ENCODE measurements at places on chromosomes 3 and 15.

GRCh38 chr3:130395916-130396315 is 50.4 kb downstream of the COL6A5 start:
- DNase-seq = no peak

DNA sequence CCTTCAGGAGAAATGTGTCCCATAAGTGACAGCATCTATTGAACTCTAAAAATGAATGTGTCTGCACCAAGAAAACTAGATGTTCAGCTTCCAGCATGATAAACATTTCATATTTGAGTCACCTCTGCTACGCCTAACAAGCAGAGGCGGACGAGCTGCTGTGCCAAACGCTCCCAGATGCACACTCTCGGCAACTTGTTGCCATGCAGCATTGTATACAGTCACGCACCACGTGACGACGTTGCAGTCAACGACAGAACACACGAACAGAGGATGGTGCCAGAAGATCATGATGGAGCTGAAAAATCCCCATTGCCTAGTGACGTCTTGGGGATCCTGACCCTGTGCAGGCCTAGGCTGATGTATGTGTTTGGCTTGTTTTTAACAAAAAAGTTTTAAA is 137.5 kb downstream of the XXYLT1 start:
- peak; percentile 55 for DNase-seq

DNA sequence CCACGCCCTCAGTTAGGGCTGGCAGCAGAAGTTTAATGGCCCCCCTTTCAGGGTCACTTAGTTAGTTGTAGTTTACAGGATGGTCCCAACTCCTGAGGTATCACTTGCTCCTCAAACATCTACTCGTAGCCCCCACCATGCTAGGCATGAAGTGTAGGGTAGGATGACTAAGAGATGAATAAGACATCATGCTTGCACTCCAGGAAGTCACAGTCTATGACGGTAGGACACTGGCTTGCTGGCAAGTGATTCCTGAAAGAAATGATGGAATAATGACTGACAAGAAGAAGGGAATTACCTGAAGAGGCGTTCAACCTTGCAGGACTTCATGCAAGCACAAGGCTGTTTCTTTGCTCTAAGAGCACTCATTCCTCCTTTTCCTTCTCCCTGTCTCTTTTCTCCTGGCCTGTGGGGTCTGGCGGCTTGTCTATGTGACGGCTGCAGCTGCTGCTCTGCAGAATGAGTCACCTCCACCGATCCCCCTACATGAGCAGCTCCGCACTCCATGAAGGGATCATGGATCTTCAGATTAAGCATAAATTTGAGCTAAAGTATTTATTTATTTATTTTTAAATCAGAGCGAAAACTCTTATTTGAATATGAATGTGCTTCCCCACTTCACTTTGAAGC is 82.9 kb upstream of the BOC start:
- no peak for DNase-seq

GRCh38 chr3:126859415-126860246 is 123.3 kb upstream of the PLXNA1 start:
- no peak for DNase-seq

DNA sequence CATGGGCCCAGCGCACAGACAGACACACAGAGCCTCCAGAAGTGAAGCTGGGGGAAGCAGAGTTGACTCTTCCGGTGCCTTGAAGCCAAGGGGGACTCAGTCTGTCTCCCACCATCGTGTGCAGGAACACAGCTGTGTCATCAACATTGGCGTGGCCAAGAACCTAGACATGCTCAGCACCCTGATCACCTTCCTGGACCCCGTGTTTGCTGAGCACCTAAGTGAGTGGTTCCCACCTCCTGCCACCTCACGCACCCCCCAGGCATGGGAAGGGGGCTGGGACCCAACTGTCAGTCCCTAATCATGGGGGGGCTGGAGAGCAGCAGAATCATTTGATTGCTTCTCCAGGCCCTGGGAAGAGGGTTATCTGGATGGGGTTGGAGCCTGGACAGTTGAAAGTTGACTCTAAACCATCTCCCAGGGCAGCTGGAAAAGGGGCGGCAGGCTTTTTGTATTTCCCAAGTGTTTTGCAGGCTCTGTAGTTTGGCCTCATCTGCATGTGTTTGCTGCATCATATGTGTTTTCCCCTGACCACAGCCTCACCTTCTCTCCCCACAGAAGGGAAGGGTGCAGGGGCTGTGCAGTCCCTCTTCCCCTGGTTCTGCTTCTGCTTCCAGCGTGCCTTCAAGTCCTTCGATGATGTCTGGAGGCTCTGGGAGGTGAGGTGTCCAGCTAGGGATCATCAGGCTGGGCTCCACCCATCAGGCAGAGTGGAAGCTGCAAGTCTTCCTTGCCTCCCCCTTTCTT is 12.8 kb downstream of the TBC1D21 start:
- no peak for DNase-seq

DNA sequence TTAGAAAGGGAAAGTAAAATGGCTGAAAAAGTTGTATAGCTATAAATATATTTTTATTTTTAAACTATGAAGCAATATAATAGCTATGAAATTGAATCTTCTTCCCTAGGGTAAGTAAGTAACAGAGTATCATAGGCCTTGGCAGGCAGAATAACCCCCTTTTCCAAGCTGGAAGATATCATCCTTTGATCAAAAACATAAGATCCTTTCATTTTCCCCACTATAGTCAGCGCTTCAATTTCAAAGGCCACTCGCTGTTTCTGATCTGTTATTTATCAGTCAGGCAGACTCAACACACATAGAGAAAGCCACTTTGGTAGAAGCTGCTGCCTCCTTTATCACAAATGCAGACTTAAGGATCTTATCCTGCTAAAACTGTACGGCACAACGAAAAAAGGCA is 74.0 kb upstream of the UBE2E2 start:
- DNase-seq = no peak

GRCh38 chr3:115245438-115245837 is 98.3 kb upstream of the ZBTB20 start:
- DNase-seq = no peak

GRCh38 chr15:100770661-100771584 is 108.7 kb upstream of the ALDH1A3 start:
- DNase-seq = no peak

GRCh38 chr3:35223632-35224394 is 415.5 kb upstream of the ARPP21 start:
- no peak for DNase-seq

GRCh38 chr3:18660059-18660458 is 234.9 kb upstream of the SATB1 start:
- DNase-seq = no peak

GRCh38 chr3:65583188-65583587 is 455.5 kb downstream of the MAGI1 start:
- DNase-seq = no peak

GRCh38 chr15:60591496-60592370 is 112.8 kb upstream of the ICE2 start:
- DNase-seq = peak; percentile 60

- DNase-seq = no peak
Measured at GRCh38 chr3:41120460-41120859, 78.8 kb upstream of the CTNNB1 start.

DNA sequence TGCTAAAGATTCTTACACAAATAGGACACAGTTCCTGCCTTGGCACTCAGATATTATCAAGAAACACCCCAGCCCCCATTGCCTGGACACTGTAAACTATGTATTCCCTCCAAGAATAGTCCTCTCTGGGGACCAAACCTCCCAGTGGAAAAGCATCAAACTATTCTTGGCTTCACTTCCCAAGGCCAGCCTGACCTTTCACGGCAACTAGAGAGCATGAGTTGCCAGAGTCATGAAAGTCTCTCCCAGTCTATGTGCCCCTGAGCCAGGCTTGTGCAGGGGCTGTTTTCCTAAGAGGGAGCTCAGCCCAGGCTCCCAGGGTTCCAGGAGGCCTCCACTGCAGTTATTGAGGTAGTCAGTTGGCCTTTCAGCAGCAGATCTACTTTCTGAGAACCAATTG is 251.9 kb upstream of the TGFBR2 start:
- no peak for DNase-seq

DNA sequence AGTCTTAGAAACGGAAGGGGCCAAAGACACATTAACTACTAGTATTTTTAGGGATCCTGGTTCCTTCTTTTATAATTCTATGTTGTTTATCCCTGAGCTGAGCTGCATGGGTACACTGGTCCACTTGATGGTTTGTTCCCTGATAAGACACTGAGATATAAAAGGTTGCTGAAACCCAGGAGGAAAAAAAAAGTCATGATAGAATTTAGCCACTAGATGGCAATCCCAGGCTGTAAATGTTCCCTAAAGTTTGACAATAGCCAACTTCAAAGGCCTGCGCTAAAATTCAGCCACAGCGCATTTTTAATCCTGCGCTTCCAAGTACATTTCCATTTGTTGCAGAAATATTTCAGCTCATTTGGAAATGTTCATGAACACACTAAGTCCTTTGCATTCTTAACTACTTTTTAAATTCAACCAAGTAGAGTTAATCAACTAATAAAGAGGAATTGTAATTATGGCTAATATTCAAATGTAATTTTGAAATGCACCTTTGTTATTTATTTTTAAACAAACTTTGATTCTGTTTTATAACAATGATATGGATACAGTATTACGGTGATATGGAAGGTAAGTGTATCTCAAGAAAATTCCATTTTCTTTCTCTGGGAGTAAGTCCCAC is 249.3 kb upstream of the FEZF2 start:
- no peak for DNase-seq

- no peak for DNase-seq
Measured at GRCh38 chr3:111807826-111808225, 51.2 kb upstream of the PHLDB2 start.

- DNase-seq = no peak
Measured at GRCh38 chr3:25456723-25457670, 28.9 kb downstream of the RARB start.

DNA sequence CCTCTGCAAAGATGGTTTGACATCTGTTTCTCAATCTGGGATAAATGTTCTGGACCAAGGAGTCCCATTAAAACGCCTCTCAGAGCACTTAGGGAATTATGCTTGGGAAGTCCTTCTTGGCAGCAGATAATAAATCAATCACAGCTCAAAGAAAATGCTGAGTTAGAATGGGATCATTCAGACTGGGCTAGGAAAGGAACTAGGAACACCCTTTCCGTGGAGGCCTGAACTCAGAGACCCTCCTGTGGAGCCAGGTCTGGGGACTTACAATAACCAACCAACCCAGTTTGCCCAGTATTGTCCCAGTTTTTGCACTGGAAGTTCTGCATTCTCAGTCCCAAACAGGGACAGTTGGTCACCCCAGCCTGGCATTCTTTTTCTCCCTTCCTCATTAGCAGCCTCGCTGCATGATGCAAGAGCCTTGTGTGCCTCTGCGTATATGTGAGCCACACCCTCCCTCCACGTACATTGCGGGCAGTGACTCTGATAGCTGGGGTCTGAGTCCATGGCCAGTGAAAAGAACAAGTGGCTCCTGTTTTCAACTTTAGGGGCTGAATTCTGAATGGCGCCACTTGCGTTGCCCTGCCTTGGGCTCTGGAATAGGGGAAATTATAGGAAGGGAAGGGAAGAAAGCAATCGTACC is 88.7 kb downstream of the SEMA5B start:
- DNase-seq = no peak

DNA sequence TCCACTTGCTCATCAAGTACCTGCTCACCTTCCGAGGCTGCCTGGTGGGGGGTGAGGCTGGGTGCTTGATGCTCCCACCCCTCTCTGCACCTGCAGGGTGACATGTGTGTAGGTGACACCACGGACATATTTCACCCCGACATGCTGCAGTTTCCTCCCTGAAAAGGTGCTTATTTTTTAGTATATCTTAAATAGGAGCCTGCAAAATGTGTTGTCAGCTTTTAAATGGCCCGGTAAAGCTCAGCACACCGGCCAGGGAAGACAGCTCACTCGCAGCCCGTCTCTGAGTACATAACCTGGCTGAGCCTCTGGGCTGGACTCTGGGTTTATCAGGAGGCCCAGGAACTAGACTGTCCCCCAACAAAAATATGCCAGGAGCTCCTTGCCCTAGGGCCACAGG is 89.3 kb upstream of the LINGO1 start:
- DNase-seq = no peak

DNA sequence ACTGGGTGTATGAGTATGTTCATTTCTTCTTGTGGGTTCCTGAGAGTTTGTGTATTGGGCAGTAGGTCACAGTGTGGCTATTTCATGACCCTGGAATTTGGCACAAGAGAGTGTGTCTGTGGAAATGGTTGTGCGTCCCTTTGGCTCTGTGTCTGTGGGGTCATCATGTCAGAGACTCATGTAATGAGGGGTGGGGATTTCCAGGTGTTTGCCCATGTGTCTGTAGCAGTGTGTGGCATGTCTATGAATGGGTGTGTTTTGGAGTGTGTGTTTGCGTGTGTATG is 1.3 kb upstream of the GATA2 start:
- no peak for DNase-seq

- DNase-seq = no peak
Measured at GRCh38 chr3:119205209-119205608, 31.8 kb downstream of the UPK1B start.

DNA sequence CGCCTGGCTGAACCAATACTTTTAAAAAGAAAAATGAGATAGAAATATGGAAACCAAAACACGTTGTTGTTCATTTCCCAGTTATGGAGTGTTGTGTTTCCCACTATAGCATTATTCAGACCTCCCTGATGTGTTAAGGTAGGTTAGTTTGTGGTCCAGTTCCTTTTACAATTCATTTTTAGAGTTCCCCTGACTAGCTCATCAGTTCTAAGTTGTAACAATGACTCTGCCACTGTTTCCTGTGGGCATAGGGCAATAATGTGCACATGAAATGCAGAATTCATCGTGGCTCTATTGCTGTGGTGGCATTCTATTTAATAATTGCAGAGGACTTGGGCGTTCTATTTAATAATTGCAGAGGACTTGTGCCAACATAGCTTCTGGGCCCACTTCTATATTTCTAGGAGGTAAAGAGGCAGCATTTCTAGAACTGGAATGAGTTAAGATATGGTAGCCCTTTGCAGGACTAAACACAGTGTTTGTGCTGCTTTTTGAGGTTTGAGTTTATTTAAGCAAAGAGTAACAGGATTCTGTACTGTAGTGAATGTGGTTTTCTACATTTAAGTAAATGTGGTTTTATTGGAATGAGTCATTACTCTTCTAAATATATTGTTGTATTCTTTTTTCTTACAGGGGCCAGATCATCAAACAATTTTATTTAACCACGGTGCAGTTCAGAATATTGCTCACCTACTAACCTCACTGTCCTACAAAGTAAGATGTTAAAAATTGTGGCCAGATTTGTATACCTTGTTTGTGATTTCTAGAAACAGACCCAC is 47.5 kb downstream of the ARMC8 start:
- no peak for DNase-seq

DNA sequence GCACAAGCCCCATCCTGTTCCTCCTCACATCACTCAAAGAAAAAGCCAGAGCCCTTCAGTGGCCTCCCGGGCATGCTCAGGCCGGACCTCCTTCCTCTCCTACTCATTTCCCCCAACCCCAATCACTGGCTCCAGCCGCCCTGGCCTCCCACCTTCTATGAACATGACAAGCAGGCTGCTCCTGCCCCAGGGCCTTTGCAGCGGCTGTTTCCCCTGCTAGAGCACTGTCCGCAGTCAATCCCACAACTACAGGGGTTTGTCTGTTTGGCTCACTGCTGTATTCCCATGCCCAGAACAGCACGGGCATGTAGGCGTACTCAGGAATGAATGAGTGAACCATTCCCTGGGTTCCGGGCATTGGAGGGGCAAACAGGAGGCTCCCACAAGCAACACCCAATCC is 139.8 kb upstream of the PRR20G start:
- DNase-seq = no peak

- no peak for DNase-seq
Measured at GRCh38 chr3:84209474-84209873, 749.3 kb upstream of the CADM2 start.

- no peak for DNase-seq
Measured at GRCh38 chr3:172137287-172138192, 98.2 kb downstream of the FNDC3B start.

- no peak for DNase-seq
Measured at GRCh38 chr15:52309154-52309548, 13.5 kb upstream of the MYO5C start.

Measured in stimulated activated CD8-positive, alpha-beta memory T cell treated with anti-CD3 and anti-CD28 coated beads, Interleukin-4, amount 100 ng/mL, for 48 hours (primary cell).